ENCODE measurements at places on chromosomes 11 and 22. TPM values are rescaled to one million over a fixed set of nuclear protein-coding genes. Genes with fewer than 3 reads are reported as not detected.
A peak's percentile ranks its signal among the peaks of the same experiment; 100 is the strongest.

GRCh38 chr11:118442301-118442700 lies 6.0 kb downstream of the KMT2A start:
- no peak for DNase-seq

DNA sequence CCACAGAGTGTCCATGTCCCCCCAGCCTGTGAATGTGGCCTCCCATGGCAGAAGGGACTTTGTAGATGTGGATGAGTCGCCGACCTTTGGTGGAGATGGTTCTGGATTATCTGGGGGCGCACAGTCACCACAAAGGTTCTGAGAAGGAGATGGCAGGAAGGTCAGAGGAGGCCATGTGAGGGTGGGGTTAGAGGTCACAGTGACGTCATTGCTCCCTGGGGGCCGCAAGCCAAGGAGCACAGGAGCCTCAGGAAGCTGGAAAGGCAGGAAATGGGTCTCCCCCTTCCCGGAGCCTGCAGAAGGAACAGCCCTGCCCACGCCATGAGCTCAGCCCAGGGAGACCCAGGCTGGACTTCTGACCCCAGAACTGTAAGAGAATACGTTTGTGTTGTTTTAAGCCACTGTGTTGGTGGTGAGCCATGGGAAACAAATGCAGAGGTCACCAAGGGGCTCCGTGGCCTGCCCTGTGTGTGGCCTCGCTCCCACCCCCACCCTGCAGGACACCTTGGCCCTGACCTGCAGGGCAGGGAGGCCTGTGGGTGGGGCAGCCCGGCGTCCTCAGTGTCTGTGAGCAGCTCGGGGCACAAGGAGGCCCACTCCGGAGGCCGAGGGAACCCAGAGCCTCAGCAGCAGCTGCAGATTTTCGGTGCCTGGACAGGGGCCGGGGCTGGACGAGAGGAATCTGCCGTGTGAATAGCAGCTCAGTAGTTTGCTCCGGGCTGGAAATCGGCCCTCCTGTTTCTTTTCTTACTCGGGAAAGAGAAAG lies 32.1 kb downstream of the GRAMD4 start:
- peak; percentile 7 for DNase-seq

Gene GLYAT
- polyA plus RNA-seq: not detected

Gene FZD4
- 2.9 TPM for polyA plus RNA-seq

Gene H19
- polyA plus RNA-seq: 11.2 TPM

Data from brain (organoid and tissue), 16 donors.